ENCODE measurements at places on chromosomes 11 and 22.

DNA sequence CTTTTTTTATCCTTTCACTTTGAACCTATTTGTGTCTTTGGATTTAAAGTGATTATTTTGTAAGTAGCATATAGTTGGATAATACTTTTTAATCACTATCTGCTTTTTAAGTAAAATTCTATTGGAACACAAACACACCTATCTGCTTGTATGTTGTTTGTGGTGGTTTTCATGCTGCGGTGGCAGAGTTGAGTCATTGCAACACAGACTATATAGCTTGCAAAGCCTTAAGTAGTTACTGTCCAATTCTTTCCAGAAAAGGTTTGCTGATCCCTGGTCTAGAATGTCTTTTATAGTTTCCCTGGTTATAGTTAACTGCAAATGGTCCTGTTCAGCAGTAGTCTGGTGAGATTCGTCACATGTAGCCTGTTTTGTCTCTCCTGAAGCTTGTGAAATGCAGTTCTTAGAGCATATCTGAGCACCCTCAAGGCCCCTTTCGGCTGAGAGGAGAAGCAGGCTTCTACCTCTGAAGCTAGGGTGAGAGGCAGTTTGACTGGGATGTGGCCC, 21.5 kb downstream of the SHANK3 start:
- no peak for DNase-seq

DNA sequence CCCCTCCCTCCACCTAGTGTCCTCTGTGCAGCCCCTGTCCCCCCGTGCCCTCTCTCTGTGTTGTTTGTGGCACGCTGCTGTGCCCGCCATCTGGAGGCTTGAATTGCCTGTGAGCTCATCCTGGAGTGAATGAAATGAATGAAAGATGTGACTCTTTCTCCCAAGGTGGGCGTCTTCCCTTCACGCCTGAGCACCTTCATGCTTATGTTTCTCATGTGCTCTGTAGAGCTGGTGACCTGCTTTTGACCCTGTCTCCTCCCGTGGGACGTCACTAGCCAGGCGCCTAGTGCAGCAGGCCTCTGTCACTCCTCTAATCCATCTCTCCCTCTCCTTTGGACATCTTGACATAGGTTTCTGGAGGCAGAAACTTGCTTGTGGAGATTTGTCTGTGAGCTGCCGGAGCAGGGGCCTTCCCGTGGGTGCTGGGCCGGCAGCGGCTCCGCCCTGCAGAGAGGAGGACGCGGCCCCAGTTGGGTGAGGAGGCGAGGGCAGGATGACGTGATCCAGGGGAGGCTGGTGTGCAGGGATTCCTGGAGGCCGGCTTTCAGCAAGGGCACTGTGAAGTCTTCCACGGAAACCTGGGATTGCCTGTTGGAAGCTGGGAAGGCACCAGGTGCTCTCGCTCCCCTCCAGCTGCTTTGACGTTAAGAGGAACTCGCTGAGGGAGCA, 40.6 kb downstream of the MUC6 start:
- DNase-seq: no peak

DNA sequence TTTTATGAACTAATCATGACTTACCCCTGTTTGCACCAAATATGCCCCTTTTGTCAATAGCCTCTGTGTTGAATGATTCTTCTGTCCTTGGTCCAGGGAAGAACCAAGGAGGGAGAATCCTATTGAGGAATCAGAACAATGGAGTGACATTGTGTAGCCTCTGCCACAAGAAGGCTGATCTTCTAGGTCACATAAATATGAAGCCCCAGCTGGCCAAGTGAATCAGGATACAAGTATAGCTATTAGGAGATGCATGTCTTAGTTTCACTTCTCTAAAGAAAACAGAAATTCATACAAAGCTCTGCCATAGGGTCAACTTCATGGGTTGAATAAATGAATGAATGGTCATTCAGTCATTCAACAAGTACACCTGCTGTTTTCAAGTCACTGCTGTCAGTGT, 118.2 kb upstream of the BLID start:
- DNase-seq: no peak

DNA sequence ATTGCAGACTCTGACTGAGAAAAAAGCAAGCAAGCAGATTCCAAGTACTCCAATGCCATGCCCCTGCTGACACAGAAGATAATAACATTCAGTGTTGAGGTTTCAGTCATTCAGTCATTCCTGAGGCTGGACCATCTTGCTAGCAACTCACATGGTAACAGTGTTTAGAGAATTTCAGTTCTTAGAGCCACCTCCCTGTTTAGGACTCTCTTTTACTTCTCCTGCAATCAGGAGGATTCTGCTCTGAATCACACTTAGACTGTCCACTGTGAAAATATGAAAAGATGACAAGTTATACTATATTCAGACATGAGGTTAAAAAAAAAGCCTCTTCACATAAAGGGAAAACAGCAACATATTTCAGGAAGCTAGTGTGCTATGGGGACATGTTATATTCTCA, 183.9 kb upstream of the CTSC start:
- no peak for DNase-seq

- DNase-seq: no peak
Measured at GRCh38 chr11:132704781-132705375, 827.4 kb downstream of the OPCML start.

GRCh38 chr22:17794726-17795542, 20.7 kb upstream of the BID start:
- DNase-seq: no peak
